Type B pancreatic cell (in vitro differentiated cells): ENCODE measurements at places on chromosomes 6 and 20.

- no peak for DNase-seq
These were observed 64.1 kb upstream of the CLVS2 start for GRCh38 chr6:122931916-122932315.

- DNase-seq = no peak
These were observed 3.7 kb upstream of the KAT14 start for GRCh38 chr20:18133962-18134361.

DNA sequence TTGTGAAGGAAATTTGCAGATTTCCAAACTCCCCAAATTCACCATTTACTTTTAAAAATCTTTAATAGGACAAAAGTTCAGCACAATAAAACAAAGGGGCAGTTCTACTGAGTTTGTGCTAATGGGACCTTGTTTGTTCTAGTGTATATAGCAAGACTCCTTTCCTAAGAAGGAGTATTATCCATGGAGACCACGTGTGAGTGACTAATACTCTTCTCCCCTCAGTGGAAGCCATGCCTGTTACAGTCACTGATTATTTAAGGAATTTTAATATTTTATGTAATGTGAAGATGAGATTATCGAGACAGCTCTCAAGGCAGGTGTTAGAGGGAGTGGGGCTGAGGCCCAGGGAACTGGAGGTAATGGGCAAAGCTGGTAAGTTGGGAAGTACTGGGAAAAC lies 16.4 kb upstream of the QKI start:
- no peak for DNase-seq

DNA sequence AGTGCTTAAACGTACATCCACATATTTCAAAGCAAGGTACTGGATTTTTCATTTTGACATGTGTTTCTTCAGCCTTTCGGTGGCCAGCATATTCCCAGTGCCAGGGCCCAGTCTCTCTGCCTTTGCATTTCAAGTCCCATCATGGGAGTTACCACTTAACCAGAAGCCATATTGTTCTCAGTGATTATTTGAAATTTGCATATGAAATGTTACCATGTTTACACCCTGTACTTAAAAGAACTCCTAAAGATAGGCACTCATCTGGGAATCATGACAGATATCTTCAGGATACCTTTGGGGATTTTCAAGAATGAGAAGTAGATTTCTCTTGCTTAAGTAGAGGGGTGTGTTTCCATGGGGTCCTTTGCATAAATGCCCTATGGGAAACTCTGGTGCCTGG lies 367.5 kb downstream of the NRN1 start:
- no peak for DNase-seq

- DNase-seq = no peak
These were observed 9.6 kb upstream of the BEND3 start for GRCh38 chr6:107124934-107125348.

DNA sequence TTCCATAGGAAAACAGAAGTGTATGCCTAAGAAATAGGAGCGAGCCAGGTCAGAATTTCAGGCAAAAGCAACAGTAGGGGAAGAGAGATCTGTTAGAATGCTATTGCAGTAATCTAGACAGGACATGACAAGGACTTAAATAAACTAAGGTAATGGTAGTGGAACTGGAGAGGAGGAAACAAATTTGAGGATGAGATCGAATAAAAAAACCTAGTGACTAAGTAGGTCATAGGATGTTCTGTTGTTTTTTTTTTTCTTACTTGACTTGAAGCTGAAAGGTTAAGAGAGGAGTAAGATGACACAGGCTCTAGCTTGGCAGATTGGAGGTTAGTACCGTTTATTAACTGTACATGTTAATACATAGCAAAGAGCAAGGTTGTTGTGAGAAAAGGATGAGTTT lies 28.6 kb downstream of the ORC3 start:
- DNase-seq = no peak

GRCh38 chr20:49320460-49320859 lies 42.6 kb upstream of the ZNFX1 start:
- DNase-seq = no peak

DNA sequence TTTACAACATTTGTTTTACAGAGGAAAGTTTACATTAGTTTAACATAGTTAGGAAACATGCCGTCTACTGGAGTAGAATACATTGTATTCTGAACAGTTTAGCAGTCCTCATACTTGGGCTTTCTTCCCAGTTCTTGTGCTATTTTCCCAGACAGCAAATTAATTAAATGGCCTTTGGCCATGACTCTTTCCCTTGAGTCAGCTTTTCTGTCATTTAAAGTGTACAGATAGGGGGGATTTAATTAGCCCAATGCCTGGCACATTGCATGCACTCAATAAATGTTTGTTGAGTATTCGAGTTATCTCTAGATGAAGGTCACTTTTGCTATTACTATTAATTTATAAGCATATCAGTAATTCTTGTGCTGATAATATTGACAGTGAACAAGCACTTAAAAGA lies 1.6 kb downstream of the TMEM244 start:
- DNase-seq = no peak

DNA sequence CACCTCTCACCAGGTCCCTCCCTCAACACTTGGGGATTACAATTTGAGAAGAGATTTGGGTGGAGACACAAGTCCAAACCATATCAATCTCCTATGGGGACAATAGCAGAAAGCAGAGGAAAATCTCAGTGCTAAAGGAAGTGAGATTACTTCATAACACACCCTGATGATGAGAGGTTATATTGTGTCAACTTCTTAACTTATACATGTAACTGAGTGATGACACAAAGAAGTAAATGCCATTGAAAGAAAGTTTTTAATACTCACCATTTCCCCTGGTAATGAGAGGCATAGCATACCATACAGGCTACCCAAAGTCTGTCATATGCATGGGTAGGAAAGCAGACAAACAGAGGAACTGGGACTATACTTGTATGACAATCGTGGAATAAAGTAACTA lies 137.2 kb downstream of the MMUT start:
- DNase-seq = no peak

- no peak for DNase-seq
These were observed 98.1 kb downstream of the RNGTT start for GRCh38 chr6:88865275-88865674.

- DNase-seq = no peak
These were observed 44.5 kb downstream of the SULF2 start for GRCh38 chr20:47740862-47741184.

GRCh38 chr6:110886555-110887167 lies 12.1 kb downstream of the AMD1 start:
- DNase-seq = no peak

DNA sequence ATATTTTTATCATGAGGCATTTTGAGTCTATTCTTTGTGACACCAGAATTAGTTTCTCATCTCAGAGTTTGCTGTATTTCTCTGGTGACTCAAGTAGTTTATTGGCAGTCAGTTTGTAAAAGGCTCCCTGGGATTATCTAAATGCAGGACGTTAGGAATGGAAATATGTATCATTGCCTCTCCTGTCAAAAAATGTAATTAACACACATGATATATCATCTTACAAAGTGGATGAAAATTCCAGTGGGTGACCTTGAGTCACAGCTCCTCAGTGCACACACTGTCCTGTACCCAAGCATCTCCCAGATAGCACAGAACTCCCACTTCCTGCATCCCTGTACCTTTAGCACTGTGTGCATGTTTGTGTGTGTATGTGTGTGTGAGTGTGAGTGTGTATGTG lies 258.6 kb downstream of the LAMA2 start:
- DNase-seq = no peak

DNA sequence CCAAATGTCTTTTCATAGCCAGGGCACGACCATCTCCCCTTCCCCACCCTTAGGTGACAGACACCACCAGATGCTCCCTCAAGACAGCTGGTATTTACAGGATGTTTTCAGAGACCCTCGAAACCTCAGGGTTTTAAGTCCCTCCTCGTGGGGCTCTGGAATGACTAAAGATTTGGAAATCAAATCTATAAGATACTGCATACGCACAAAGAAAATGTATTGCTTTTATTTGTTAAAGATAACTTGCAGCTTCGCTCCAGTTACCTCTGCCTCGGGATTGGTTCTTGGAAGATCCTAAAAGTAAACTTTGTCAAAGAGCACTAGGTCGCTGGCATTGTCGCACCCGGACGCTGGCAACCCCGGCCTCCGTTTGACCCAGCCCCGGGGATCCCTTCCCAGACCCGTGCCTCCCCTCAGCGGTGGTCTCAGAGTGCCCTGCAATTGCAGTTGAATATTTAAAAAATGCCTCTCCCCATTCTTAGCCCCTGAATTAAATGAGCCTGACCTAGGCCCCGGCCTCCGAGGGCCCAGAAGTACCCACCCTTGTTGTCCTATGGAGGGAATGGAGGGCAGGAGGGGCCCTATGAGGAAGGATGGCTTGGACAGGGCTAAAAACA lies 7.1 kb downstream of the PAX1 start:
- peak; percentile 42 for DNase-seq

GRCh38 chr6:49923826-49924225 lies 40.1 kb downstream of the DEFB114 start:
- DNase-seq = no peak

DNA sequence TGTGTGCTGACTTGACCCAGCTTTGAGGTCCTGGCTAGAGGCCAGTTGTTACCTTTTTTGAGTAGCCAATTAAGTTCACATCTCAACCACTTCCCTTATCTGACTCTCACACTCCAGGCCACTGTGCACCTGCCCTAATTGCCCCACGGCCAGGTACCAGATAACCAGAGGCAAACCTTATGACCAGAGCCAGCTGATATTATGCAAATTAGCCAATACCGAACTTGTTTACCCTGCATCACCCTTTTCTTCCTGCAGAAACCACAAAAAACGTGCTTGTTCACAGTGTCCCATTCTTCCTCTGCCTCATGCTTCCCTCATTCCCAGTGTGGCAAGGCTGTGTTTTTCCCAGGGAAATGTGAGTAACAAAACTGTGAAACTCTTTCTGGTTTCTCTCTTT lies 89.3 kb downstream of the HTR1B start:
- no peak for DNase-seq

DNA sequence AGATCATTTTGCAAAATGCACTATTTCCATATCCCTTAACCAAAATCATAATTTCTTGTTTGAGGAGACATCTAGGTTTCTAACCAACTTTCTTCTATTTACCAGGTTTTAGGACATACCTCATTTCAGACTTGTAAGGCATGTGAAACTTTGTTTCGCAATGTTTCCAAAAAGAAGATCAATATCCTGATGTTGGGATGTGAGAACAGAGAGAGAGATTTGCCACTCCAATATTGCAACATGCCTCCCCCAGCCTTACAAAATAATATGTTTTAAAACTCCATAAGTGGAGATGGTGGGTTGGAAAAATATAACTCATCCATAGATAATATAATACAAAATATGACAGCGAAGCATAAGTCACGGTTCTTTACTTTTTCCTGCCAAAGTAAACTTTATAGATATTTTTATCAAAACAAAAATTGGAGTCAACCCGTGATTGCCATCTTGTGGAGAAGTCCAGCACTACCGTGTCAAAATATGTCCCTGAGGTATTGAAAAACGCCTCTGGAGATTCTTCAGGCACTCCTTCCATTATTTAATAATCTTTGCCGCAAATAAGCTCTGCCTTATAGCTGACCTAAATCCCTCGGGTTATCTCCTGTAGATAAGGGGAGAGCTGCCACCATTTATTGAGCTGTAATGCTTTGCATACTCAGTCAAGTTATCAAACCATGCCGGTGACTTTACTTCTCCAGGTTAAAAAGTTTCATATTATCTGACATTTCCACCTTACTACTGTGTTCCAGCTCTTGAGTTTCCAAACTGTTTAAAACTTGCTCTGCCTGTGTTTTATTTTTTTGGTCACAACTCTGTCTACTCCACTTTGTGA lies 534.2 kb downstream of the HACE1 start:
- no peak for DNase-seq
